ENCODE measurements at places on chromosomes 3 and 15.

- DNase-seq, result no peak
These were observed 12.1 kb downstream of the KIF9 start for GRCh38 chr3:47270526-47270925.

DNA sequence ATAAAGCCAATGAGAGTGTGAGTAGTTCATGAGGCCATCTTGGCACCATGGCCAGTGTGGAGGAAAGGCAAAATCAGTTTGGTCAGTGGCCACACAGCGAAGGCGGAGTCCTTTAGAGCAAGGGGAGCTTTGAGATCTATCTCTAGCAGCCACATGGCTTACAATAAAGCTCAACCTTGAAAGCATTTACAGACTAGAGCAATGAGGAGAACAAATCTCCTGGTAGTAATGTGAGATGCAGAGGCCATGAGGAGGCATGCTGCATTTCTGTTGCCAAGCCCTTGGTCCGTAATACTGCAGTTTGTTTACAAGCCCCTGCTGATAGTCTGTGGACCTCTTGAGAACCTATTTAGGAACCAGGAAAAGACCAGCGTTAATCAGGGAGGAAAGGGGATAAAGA, 381.5 kb upstream of the C2CD4B start:
- DNase-seq, result no peak

GRCh38 chr3:155690921-155691320, 54.0 kb downstream of the PLCH1 start:
- no peak for DNase-seq

DNA sequence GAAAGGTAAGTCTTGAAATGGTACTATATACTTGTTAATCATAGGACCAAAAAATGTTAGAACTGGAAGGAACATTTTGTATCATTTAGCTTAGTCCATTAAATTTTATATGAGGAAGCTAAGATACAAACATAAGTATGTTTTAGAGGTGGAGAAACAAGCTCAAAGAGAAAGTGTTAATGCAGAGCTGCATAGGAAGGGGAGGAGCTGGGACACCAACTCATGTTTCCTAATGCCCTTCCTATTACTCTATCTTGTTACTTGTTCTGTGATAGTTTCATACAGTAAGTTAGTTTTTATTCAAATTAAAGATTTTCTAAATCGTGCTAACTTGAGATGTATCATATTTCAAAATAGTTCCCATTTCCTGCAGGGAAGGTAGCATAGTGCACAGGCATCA, 7.4 kb downstream of the SLC35A5 start:
- DNase-seq, result no peak

DNA sequence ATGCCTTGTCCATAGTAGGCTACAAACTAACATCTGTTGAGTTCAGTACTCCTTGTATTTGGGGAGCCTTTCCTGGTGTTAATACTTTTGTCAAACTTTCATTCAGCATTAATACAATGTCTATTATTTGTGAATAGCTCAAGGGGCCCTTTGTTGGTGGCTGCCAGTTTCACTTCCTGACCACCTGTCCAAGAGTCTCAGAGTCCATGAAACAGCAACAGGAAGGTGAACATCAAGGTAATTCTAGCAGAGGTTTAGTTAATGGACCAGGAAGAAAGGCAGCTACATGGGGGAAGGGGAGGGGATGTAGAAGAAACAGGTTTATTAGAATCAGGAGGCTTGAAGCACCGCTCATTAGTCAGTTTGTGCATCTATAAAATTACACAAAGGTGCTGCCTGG, 386.9 kb downstream of the PDCD6IP start:
- no peak for DNase-seq

DNA sequence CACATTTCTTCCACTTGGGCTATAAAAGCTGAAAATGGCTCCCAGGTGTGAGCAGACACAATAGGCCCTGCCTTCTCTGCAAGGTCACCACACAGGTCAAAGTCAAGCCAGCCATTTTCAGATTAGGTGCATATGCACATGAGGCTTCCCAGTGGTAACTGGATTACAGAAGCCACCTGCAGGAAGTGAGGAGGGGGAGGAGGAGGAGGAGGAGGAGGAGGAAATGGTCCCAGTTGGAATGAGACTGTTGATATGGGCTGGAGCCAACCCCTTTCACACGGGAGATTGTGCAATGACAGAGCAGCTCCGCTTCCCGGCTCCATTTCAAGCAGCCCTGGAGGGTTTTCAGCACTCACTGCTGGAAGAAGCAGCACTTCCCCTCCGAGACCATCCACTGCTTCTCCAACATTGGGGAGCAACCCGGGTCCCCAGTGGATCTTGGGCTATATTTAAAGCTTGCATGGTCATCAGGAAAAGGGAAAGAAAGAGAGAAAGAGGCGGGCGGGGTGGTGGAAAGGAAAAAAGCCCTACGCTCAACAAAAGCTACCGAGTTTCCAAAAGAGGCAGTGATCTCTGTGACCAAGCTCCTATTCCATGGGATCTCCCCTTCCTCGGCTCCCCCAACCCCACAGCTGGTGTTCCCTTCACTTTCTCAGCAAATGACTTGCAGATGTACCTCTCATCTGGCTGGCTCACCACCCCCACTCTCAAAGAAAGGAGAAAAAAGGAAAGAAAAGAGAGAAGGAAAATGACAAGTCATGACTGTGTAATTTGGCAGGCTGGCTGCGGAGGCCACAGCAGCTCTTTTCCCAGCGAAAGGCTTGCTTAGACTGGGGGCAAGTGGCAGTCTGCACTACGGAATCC, 58.3 kb downstream of the LRIG1 start:
- no peak for DNase-seq

All from activated CD8-positive, alpha-beta memory T cell treated with anti-CD3 and anti-CD28 coated beads for 1 hour (primary cell).